ENCODE measurements at places on chromosomes 12 and 14.

- DNase-seq = no peak
Measured at GRCh38 chr12:122187466-122187865, 4.5 kb downstream of the LRRC43 start.

DNA sequence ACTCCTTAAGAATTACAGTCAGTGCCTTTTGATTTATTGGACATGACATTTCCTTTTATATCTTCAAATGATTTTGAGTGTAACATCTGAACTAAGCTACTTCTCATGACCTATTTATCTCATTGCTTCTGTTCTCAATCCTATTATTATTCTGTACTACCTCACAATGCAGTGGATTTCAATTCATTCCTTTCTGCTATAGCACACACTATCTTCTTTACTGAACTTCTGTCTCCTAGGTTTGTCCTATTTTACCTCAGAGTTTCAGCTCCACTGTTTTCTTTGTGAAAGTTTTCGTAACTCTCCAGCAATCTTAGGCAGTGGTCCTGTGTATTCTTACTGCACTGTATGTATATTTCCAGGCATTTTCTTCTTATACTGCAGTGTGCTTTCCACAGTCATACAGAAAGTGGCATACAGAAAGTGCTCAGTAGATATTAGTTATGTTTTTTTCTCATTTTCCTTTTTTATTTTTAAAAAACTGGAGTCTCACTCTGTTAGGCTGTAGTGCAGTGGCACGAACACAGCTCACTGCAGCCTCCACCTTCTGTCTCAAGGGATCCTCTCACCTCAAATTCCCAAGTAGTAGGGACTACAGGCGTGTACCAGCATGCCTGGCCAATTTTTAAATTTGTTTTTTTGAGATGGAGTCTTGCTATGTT is 368.6 kb upstream of the RGS6 start:
- DNase-seq = no peak

DNA sequence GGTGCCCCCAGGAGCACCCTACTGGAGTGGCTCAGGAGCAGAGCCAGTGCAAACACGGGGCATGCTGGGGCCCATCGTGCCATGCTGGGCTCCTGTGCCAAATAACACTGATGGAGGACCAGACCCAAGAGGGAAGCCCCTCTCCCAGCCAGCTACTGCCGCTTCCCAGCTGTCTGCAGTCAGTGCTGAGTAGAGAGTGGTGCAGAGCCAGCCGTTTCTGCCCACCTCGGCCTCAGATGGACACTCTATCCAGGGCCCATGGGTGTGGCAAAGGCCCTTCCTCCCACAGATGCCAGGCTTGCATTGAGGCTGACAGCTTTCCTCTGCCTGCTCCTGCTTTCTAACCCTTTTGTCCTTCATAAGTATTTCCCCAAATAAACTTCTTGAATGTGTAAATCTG is 13.2 kb downstream of the CLBA1 start:
- DNase-seq = no peak

GRCh38 chr14:23877538-23878180 is 75.9 kb upstream of the DHRS4 start:
- no peak for DNase-seq

DNA sequence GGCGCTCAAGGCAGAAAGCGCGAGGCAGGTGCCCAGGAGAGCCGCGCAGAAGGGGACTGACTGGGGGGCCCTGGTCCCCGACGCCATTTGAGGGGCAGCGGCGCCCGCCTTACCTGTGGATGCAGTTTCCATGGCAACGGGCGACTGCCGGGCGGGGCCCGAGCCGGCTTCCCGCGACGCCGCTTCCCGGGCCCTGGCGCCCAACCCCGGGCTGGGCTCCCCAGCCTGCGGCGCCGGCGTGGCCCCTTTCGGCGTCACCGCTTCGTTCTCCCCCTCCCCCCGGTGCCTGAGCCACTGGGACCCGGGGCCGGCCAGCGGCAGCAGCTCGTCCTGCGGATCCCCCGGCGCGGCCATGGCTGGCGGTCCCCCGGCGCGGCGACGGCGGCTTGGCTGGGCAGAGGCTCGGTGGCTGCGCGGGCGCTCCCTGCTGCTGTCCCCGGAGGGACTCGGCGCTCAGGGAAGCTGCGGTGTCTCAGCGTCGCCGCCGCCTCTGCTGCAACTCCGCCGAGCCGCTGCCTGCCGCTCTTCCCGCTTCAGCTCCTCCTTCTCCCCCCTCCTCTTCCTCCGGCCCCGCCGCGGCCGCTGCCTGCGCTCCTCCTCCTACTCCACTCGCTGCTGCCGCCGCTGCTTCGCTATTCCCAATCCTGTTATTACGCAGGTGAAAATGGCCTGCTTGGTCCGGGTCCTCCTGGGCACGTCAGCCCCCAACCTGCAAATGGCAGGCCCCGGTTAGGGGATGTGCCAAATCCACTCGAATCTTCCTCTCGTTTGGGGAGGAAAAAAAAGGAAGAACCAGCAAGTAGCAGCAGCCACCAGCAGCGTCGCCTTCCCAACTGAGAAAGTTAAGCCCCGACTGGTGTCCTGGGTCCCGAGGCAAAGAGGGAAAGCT is at the start of gene RTN1:
Gene RTN1, minus strand, starts transcription at position 500 of the 889 bp plus-strand sequence. Its CDS starts 146 bp downstream, at position 354.
- DNase-seq = no peak

DNA sequence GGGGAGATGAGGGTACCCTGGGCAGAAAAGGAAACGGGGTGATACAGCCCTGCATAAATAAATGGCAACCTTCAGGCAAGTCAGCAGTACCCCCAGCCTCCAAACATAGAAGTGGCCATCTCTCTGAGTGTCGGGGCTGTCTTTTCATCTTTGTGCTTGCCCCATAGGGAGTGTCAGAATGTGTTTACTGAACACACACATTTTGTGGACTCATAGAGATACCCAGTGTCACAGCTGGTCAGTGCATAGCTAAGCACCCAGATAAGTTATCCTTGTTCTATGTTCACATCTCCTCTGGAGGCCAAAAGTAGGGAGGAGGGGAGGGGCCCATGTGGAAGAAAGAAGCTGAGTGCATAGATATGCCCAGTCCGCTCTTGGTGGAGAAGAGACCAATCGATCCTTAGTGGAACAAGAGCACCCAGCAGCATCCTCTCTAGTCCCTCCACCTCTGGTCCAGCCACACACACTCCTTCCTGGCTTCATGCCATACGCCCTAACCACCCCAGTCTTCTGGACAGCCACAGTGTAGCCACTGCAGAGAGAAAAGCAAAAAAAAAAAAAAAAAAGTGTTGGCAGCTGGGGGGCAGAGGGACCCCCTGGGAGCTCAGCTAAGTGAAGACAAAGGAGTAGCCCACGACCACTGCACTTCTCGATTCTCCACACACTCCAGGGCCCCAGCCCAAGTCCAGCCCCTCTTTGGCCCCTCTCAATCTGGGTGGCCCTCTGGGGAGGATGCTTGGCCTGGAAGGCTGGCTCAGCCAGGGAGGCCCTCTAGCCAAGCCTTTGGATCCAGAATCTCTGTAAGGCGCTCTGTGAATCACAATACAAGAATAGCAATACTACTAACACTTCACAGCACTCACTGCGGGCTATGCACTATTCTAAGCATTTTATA is 2.6 kb downstream of the ITGA7 start:
- DNase-seq = no peak

- DNase-seq = no peak
Measured at GRCh38 chr12:47223848-47224213, 144.1 kb upstream of the AMIGO2 start.

DNA sequence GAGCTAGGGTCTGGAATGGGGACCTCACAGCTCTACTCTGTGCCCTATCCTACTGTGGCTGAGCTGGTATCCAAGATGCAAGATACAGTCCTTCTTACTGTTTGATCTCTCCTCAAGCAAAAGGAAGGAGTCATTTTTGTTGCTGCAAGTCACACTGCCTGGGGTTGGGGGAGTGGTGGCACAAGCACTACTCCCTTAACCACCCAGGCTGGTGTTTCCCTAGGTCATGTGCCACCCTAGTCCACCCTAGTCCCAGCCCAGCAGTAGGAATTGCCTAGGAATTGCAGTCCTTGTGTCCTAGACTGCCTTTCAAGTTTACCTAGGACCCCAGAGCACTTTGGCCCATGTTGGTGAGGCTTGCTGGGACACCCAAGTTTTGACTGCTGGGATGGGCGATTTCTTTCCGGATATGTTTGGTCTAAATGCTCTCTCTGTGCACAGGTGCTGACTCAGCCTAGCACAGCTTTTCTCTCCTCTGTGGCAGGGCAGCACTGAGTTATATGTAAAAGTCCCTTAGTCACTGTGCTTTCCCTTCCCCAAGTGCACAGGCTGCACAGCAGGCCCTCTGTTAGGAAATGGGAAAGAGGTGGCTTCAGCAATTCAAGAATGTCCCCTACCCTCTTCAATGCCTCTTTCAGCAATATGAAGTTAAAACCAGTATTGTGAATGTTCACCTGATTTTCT is 54.9 kb downstream of the SLC6A15 start:
- DNase-seq = no peak

- no peak for DNase-seq
Measured at GRCh38 chr14:104732355-104732804, 8.4 kb downstream of the ADSS1 start.

DNA sequence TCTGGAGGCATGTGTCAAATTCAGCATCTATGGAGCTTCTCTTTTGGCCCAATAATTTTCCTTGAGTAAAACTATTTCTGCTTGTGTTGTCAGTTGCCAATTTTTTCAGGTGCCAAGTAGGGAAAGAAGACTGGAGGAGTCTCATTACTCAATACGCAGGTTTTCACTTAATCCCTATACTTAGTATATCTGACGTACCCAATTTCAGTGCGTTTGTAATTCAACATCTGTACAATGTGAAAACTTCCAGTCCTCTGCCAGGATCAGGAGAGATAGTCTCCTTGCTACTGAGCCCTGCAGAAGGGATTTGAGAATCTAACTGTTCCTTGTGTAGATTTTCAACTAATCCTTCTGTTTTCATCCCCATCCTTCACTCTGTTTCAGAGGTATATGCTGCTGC is 5.7 kb upstream of the PAWR start:
- DNase-seq = no peak

GRCh38 chr12:49518914-49519573 is 19.8 kb upstream of the KCNH3 start:
- no peak for DNase-seq

- no peak for DNase-seq
Measured at GRCh38 chr12:98955284-98955683, 310.2 kb downstream of the APAF1 start.

DNA sequence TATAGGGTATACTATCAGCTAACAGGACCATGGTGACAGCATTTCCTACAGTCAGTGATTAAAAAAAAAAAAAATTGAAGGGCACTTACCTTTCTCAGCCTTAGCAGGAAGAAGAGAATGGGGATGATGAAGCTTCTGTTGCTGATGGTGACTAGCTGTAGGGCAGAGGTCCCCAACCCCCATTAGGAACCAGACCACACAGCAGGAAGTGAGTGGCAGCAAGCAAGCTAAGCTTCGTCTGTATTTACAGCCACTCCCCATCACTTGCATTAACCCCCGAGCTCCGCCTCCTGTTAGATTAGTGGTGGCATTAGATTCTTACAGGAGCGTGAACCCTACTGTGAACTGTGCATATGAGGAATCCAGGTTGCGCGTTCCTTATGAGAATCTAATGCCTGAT is 91.3 kb upstream of the USP44 start:
- no peak for DNase-seq

- no peak for DNase-seq
Measured at GRCh38 chr12:119994892-119995658, 6.0 kb downstream of the BICDL1 start.

DNA sequence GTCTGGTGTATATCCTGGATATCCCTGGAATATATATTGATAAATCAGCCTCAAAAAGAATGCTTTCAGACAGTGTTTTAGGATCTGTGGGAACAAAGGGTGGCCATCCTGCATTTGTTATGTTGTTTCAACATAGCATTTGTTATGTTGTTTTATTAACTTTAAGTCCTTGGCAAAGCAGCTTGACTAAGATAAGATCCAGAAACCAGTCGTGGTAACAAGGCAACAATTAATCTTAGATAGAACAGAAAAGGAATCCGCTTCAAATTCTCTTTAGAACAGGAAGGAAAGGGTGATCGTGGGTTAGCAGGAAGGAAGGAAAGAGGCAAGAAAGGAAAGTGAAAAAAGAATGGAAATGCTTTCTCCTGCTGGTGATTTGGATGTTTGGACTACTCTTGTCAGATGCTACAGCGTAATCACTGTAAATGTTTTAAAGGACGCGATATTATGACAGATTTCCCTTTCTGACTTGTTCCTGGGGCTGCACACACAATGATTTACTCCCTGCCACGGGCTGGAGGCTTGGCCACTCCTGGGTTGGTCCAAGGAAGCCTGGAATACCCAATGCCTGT is 443.3 kb downstream of the DPF3 start:
- DNase-seq = no peak

GRCh38 chr12:131916306-131917138 is 12.6 kb upstream of the PUS1 start:
- no peak for DNase-seq

- DNase-seq = no peak
Measured at GRCh38 chr14:75125617-75126016, 1.2 kb downstream of the NEK9 start.

DNA sequence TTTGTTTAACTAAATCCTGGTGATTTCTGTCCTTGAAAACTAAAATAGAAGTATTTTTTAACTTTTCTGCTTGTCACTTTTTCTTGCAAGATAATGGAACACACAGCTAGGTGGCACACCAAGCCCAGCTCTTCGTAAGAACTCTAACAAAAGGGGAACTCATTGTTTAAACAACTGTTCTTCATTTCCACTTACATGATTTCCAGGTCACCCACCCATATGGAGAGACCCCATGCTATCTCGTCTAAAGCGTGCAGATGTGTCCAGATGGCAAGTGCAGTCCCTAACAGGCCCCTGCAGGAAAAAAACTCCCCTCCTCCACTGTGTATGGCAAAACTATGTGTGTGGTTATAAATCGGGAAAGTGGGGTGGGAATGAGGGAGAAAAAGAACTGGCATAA is 43.3 kb upstream of the NT5DC3 start:
- no peak for DNase-seq

- no peak for DNase-seq
Measured at GRCh38 chr12:111426344-111427185, 20.8 kb downstream of the SH2B3 start.

GRCh38 chr14:94946244-94946643 is 176.3 kb upstream of the GSC start:
- no peak for DNase-seq

- DNase-seq = no peak
Measured at GRCh38 chr14:75881994-75882393, 99.8 kb downstream of the TGFB3 start.

GRCh38 chr12:76234741-76235140 is 113.5 kb downstream of the BBS10 start:
- no peak for DNase-seq

GRCh38 chr12:131164096-131164872 is 210.6 kb downstream of the ADGRD1 start:
- no peak for DNase-seq

GRCh38 chr12:15320881-15321280 is 1.4 kb upstream of the PTPRO start:
- DNase-seq = no peak
